Ureter (tissue), 1 donor: ENCODE measurements at places on chromosomes 3 and 15.

DNA sequence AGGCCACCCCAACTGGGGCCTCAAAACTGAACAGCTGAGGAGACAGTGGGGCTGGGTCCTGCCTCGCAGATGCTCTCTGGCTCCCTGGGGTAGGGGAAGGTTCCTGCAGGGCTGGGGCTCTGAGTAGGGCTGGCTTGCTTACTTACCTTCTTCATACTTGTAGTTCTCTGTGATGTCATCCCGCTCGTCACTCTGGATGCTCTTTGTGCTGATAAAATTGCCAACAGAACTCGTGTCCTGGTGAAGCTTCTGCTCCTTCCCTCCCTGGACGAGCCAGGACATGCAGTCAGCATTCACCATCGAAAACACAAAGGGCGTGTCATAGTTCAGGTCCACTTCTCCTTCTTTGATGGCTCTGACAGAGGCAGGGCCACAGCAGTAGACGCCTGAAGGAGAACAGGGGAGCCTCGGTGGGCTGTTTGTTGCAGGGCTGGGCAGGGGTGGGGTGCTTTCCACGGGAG lies 17.9 kb upstream of the EPB42 start:
- DNase-seq: no peak

DNA sequence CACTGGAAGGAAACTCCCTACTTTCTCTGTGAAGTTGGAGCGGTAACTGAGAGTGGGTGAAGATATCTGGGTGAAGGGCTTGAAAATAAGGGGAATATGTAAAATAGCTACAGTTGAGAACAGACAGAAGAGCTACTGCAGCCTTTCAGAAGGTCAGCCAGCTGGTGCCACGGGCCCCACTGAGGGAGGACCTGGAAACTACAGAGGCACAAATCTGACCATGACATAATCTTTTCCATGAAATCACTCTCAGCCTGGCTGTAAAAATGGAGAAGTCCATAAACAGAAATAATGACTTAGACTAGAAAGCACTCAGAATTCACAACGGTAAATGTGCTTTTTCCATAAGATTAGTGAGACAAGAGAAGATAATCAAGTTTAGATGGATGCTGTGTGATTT lies 46.4 kb downstream of the ST3GAL6 start:
- no peak for DNase-seq

GRCh38 chr15:29322415-29322814 lies 52.8 kb upstream of the NSMCE3 start:
- DNase-seq: no peak

GRCh38 chr3:6088433-6088832 lies 772.5 kb upstream of the GRM7 start:
- DNase-seq: no peak

- no peak for DNase-seq
These were observed 35.7 kb upstream of the NR2F2 start for GRCh38 chr15:96294766-96295165.

DNA sequence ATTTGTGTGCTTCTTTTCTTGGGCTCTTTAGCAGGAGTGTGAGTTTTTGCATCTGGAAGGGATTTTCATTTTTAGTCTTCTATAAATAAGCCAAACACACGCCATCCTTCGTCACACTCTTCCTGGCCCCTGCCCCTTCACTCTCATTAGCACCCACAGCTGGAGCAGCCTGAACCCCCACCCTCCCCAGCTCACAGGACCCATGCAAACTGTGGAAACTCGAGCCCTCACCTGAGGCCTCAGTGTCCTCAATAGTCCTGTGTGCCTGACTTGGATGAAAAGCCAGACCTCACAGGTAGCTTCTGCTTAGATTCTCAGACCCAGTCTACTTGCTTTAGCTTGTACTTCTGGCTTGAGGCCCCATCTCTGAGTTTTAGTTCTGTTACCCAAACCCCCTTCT lies 167.9 kb downstream of the MTHFS start:
- DNase-seq: no peak

DNA sequence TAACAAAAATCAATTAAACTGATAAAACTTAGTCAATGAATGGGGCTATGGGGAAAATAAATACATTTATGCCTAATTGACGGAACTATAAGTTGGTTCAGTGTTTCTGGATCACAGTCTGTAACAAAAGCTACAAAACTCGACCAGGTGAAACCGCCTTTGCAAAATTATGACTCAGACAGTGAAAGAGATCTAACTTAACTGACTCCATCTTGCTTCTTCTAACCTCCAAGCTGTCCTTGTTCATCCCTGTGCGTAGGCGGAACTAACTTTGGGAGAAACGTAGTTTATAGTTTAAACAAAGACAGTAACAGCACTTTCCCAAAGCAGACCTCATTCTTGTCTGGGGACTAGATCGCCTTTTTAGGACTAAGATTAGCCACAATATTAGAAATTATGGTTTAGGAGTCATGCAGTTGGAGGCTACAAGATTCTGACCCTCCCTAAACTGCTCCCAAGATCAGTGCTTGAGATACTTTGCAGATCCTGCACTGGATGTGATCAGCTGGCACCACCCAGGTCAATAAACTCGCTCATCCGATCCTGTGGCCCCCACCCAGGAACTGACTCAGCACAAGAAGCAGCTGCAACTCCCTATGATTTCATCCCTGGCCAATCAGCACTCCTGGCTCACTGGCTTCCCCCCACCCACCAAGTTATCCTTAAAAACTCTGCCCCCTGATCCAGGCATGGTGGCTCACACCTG lies 7.2 kb upstream of the MFGE8 start:
- DNase-seq: no peak

DNA sequence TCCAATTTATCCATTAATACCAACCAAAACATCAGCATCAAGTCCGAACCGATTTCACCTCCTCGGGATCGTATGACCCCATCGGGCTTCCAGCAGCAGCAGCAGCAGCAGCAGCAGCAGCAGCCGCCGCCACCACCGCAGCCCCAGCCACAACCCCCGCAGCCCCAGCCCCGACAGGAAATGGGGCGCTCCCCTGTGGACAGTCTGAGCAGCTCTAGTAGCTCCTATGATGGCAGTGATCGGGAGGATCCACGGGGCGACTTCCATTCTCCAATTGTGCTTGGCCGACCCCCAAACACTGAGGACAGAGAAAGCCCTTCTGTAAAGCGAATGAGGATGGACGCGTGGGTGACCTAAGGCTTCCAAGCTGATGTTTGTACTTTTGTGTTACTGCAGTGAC lies 20.8 kb downstream of the LYSMD4 start:
- no peak for DNase-seq

GRCh38 chr3:32840086-32840841 lies 22.5 kb downstream of the TRIM71 start:
- DNase-seq: no peak

DNA sequence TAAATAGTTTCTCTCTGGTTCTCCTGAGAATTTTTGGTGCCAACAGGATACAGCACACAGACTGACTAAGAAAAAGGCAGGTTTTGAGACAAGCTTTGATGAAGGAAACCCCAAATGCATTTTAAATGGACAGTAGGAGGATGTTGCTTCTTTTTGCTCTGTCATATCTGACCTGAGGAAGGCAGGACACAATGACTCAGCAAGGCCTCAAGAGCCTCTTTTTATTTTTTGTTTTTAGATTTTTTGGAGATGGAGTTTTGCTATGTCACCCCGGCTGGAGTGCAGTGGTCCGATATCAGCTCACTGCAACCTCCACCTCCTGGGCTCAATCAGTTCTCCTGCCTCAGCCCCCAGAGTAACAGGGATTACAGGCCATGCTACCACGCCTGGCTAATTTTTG lies 16.9 kb upstream of the KNG1 start:
- no peak for DNase-seq

- DNase-seq: no peak
These were observed 4.2 kb upstream of the SLC6A6 start for GRCh38 chr3:14397940-14398796.

DNA sequence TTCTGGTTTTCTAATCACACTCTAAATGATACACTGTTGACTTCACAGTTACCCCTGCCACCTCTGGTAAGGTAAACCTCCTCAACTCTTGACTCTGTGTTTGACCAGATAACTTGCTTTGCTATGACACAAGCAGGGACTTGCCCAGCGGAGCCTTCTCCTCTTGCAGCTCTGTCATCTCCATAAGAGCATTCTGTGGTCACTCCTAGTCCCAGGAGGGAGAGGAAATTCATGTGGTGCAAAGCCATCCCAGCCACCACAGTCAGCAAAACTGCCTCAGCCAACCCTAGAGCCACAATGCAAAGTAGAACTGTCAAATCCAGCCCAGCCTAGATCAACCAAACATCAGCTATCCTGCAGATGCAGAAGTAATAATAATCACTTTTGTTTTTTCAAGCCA lies 144.7 kb upstream of the GADL1 start:
- DNase-seq: no peak

- no peak for DNase-seq
These were observed 191.9 kb upstream of the VEPH1 start for GRCh38 chr3:157695103-157695502.

DNA sequence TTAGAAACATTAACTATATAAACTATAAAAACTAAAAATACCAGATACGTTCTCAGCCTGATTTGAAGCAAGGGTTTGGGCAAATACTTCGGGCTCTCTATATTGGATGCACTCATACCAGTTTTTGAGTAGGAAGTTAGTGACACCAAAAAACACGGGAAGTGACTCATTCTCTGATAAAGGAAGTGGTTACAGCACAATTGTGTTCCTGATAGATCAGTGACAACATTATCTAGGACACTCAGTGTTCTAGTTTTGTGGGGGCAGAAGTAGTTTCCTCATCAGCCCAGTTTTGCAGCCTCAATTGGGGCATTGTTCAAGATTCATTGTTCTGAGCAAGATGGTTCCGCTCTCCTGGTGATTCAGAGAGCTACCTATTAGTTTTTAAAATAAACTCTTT lies 469.6 kb upstream of the DPPA4 start:
- no peak for DNase-seq

GRCh38 chr15:34837246-34838016 lies 42.1 kb upstream of the ACTC1 start:
- DNase-seq: no peak

DNA sequence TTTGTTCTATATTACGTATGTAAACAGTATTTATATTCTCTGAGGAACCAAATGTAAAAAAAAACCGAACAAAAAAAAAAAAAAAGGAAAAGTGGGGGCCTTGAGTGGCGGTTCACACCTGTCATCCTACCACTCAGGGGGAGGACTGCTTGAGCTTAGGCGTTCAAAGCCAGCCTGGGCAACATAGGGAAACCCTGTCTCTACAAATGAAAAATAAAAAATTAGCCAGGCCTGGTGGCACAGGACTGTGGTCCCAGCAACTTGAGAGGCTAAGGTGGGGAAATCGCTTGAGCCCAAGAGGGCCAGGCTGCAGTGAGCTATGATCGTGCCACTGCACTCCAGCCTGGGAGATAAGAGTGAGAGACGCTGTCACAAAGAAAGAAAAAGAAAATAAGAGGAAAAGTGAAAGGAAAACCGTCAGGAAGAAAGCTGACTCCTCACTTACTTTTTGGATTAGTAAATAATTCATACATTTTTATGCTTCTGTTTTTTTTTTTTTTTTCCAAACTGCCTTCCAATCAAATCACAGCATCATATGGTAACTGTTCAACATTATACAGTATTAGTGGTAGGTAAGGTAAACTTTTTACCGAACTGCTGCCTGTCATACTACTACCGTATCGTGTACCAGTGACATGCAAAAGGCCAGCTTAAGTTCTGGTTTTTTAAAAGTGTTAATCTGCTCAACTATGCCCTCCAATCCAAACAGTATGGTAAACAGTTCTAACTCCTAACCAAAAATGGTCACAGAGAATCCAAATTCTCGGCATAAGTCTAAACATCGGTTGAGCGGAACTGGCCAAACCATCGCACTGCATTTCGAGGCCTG lies 1.2 kb downstream of the PHC3 start:
- no peak for DNase-seq

GRCh38 chr15:90883526-90883975 lies 753 bp upstream of the FES start:
- peak; percentile 48 for DNase-seq

DNA sequence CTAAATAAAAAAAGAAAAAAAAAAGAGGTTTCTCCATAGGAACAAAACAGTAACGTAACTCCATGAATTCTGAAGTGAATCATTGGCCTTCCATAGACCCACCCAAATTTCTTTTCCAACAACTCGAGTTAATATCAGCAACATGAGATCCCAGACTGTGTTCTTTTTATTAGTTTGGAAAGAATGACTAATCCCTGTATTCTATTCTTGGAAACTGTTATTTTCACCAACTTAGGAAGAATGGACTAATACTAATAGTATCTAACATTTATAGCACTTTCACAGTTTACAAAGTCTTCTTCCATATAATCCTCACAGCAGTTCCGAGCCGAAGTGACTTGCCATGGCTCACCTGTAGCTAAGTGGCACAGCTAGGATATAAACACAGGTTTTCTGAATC lies 72.7 kb upstream of the SLC4A7 start:
- DNase-seq: no peak

- no peak for DNase-seq
These were observed 18.1 kb upstream of the SLC22A13 start for GRCh38 chr3:38247366-38248035.

GRCh38 chr3:25097023-25097422 lies 331.0 kb upstream of the RARB start:
- DNase-seq: no peak

GRCh38 chr3:15815696-15816095 lies 17.9 kb upstream of the ANKRD28 start:
- no peak for DNase-seq

GRCh38 chr3:137944593-137944992 lies 65.4 kb upstream of the CLDN18 start:
- no peak for DNase-seq

DNA sequence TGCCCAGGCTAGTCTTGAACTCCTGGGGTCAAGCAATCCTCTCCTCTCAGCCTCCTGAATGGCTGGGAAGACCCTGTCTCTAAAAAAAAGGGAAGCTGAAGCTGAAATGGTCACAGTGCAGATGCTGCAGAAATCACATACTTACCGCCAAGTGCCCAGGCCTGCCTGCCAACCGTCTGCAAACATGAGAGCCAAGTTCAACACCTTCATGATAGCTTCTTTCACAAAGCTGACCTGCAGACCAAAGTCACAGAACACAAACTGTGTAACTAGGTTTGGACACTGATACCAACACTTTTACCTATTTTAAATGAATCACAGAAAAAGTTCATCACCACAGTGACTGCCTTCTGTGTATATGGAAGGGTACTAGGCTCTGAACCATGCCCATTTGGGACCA lies 22.8 kb upstream of the CYFIP1 start:
- DNase-seq: no peak

DNA sequence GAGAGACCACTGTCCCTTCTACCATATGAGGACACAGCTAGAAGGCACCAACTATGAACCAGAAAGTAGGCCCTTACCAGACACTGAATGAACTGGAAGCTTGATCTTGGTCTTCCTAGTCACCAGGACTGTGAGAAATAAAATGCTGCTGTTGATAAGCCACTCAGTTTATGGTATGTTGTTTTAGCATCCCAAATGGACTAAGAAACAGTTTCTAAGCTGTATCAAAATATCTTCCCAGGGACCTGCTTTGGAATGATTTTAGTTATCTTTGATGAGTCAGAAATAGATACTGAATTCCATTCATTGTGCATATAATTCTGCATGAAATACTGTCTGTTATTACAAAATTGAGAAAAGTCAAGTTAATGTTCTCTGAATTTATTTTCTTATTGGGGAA lies 18.6 kb downstream of the WDR76 start:
- DNase-seq: no peak
